Central memory CD4-positive, alpha-beta T cell (primary cell): ENCODE measurements at places on chromosomes 3 and 15.

GRCh38 chr3:151394611-151395010, 10.1 kb upstream of the P2RY12 start:
- no peak for DNase-seq

DNA sequence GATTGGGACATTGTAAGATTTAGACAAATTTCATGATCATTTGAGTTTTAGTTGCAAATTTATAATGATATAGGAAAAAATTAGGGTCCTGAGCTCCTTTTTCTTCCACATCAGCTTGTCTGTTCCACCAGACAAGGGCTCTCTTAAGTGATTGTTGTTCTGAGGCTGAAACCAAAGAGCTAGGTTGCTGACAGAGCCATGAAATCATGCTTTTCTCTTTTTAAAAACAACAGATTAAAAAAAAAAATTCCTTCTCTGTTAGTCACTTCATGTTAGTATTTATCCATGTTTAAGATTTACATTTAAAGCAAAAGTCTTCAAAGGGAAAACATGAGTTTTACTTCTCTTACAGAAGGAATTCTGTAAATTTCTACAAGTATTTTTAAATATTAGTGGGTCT, 56.8 kb downstream of the ATP2C1 start:
- DNase-seq: no peak

DNA sequence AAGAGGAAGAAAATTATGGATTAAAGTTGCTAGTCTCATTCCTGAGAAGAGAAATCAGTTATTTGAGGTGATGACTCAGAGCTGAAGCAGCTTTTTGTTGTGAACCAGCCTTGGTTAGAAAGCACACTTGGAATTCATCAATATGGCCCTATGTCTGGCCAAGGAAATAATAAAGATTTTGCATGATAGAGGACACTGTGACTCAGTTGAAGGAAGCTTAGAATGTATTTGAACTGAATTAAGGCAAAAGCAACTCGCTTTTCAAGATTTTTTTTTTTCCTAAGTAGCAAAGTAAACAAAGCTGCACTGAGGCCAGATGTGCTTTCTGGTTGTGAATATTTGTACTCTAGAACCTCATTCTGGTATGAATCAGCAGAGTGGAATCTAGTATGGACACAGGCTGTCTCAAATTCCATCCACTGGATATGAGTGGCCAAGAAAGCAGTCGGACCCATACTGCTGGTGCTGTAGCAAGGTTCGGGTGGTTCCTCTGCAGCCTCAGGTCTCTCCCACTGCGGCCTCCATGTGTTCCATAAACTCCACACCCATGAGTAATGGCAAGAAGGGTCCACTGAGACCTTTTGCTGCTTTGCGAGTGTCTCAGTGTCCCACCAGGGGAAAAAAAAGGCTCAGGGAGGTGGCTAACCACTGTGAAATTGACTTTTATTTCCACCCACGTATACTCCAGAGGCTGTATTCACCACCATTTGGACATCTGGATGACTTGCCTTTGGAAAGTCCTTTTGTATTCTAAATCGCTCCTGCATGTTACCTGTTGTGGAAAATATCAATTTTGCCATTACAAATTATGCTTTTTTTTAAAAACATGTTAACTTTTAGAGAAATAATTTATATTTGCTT, 53.1 kb downstream of the TGFBR2 start:
- no peak for DNase-seq

DNA sequence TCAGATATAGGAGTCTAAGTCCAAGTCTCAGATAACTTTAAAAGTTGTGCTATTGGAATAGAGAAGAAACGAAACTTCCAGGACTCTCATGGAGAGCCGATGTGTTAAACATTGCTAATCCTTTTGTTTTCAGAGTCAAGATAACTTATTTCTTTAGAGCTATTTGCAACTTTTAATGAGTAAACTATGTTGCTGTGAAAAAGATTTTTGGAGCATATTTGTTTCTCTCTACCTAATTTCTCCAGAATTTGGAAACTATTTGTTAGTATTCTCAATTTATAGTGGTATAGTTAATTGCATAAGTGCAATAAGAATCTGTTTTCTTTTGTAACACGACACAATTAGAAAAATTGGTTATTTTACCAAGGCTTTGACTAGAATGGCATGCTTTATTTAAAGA, 588.9 kb downstream of the NTRK3 start:
- DNase-seq: no peak

DNA sequence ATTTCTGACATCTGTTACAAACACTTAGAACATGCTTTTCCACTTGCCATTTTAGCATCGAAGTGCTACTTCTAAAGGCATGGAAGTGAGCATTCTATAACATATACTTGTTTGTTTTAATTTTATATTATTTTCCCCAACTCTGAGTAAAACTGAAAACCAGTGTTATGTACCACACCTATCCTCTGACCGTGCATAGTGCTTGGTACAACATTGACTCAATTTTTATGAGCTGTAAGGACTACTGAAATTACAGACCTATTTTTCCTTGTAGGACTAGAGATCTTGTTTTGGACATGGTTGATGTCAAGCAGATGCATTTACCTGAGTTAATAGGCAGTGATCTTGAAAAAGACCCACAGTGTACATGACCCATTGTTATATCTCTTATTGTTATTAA, 51.5 kb upstream of the CCNB2 start:
- no peak for DNase-seq

GRCh38 chr15:29454506-29454905, 184.9 kb upstream of the NSMCE3 start:
- no peak for DNase-seq
